Muscle of arm (tissue), 14 donors: ENCODE measurements at places on chromosomes 12 and 14.

- no peak for DNase-seq
Observed at GRCh38 chr12:114711689-114712152, 27.7 kb upstream of the TBX3 start.

- DNase-seq: no peak
Observed at GRCh38 chr12:80129895-80130530, 30.7 kb downstream of the OTOGL start.

- DNase-seq: no peak
Observed at GRCh38 chr12:8501720-8502119, 11.6 kb upstream of the CLEC4D start.

- no peak for DNase-seq
Observed at GRCh38 chr14:92495027-92495426, 18.6 kb upstream of the RIN3 start.

DNA sequence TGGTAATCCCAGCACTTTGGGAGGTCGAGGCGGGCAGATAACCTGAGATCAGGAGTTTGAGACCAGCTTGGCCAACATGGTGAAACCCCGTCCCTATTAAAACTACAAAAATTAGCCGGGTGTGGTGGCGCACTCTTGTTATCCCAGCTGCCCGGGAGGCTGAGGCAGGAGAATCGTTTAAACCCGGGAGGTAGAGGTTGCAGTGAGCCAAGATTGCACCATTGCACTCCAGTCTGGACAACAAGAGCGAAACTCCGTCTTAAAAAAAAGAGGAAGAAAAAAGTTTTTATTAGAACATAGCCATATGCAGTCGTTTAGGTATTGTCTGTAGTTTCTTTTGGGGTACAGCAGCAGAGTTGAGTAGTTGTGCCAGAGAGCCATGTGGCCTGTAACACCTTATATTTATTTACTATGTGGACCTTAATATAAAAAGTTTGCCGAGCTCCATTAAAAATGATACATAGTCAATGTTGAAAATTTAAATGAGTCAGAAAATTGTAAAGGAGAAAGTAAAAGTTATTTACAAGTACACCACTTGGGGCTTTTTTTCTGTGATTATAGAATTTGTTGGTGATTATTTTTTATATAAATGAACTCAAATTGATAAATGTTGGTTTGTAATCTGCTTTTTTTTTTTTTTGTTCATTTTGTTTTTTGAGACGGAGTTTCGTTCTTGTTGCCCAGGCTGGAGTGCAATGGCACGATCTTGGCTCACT is 2.2 kb downstream of the ADIPOR2 start:
- no peak for DNase-seq

GRCh38 chr12:193261-193660 is 20.7 kb downstream of the SLC6A12 start:
- no peak for DNase-seq

DNA sequence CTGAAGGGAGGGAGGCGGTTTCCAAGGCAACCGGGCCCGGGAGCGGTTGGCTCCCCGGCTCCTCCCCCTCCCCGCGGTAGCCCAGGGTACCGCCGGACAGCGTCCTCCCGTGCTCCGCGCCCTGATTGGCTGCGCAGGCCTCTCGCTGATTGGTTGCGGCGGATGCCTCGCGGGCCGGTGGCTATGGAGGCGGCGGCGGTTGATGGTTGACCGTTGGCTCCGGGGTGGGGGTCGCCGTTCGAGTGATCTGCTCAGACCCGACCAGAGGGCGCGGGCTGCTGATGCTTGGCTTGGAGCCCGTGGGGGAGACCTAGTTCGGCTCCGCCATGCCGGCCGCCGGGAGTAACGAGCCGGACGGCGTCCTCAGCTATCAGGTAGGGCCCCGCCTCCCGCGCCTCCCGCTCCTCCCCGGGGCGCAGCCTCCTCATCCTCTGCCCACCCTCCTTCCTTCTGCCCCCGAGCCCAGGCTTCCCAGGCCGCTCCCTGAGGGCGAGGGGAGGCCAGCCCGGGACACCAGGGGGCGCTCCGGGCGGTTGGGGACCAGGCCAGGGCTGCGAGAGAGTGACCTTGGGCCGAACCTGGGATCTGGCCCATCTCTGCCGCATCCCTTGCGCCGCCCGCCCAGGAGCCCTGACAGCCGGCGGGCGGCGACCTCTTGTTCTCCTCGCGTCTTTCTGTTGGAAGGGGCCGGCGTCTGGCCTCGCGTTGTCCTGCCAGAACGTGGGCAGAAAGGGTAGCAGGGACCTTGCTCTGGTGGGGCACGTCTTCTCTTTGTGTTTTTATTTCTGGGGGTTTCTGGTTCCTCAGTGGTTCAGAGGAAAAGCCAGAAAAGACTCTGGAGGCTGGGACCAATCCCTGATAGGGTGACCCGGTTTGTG is at the start of gene SLC4A8:
TSS of gene SLC4A8 (plus strand) at position 170 of the 878 bp plus-strand sequence. CDS start at position 327, 157 bp downstream.
- peak; percentile 91 for DNase-seq

- DNase-seq: no peak
Observed at GRCh38 chr14:105884808-105885281, 358.5 kb downstream of the TMEM121 start.

DNA sequence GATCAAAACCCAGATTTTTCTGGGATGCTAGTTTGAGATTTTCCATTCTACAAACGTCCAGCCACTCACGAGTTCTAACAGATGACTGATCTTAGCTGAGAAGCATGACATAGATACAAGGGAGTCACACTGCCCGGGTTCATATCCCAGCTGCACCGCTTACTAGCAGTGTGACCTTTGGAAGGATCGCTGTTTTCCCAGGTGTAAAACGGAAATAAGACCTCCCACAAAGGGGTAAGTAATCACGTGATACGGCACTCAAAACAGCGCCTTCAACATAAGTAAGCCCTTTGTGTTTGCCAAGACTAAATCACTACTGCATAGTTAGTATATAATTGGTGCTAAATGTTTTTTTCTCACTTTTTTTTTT is 624 bp upstream of the PWP1 start:
- peak; percentile 59 for DNase-seq

DNA sequence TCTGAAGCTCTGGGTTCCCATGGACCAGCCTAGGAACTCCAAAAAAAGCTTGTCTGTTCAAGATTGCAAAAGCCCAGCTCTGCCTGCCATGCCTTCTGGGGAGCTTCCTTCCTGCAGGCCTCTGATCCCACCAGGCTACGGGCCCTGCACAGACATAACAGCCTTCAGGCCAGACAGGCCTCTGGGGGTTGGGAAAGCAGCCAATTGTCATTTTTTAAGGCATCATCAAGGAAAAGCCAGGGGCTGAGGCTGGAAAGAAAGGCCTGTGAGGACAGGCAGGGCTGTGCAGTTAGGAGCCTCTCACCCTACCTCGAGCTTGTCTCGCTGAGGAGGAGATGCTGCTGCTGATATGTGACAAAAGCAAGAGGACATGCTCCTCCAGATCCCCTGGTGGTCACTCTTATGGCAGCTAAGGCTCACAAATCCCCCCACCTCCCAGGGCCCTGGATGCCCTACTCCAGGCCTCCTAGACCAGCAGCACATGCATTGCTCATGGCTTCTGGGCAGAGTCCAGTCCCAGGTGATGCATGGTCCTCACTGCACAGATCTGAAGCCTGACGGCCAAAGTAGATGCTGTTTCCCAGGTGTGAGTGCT is 2.9 kb downstream of the TMEM229B start:
- DNase-seq: no peak

GRCh38 chr12:6266541-6266966 is 43.9 kb upstream of the PLEKHG6 start:
- DNase-seq: no peak

DNA sequence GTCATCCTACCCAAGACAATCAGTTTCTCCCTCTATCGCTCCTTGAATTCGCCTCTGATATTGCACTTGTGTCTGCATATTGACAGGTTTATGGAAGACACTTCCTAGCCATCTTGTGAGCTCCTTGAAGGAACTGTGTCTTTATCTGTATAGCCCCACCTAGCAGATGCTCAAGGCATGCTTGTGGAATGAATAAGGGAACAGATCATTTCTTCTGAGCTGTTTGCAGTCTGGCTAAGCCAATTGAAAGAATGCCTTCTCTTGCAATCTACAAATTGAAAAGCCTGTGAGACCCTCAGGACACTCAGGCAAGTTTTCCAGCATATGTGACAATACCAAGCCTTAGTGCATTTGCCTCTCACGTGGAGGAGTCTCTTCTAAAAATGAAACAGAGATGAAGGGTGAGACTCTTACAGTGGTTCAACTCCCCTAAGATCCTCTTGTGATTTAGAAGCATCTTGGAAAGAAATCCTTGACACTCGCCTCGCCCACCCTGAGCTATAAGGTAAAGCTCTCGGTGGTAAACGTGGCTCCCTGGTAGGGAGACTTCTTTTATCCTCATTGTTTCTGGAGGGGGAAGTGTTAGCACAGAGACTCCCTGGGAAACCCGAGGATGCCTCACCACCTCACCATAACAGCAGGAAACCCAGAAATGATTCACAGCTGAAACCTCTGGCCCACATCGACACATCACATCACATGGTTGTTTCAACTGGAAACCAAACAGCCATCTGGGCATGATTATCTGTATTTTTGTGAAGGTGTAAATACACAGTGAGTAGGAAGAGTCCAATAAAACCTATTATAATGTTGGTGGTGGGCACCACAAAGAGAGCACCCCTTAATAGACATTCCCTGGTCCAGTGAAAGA is 112.3 kb upstream of the BCL2L14 start:
- DNase-seq: no peak

GRCh38 chr12:2391740-2392331 is 339.0 kb downstream of the CACNA1C start:
- no peak for DNase-seq

DNA sequence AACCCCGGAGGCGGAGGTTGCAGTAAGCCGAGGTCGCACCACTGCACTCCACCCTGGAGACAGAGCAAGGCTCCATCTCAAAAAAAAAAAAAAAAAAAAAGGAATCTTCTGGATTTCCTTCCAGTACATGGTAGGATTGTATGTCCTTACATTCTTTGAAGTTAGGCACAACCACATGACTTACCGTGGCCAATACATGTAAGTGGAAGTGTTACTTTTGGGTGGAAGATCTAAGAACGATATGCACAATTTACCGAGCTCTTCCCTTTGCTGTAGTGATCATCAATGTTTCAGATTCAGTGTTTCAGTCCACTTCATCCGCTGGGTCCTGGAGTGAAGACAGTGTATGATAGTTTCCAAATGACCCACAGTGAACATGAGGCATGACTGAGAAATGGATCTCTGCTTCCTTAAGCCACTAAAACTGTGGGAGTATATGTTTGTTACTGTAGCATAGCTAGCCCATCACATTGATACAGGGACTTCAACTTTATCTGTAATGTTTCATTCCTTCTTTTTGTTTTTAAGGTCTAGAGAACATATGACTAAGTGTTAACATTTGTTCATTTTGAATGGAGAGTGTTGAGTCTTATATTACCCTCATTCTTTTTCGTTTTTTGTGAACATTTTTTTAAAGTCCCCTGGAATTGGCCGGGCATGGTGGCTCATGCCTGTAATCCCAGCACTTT is 18.5 kb upstream of the NINJ2 start:
- DNase-seq: no peak

- no peak for DNase-seq
Observed at GRCh38 chr12:112096667-112097066, 11.9 kb downstream of the NAA25 start.

DNA sequence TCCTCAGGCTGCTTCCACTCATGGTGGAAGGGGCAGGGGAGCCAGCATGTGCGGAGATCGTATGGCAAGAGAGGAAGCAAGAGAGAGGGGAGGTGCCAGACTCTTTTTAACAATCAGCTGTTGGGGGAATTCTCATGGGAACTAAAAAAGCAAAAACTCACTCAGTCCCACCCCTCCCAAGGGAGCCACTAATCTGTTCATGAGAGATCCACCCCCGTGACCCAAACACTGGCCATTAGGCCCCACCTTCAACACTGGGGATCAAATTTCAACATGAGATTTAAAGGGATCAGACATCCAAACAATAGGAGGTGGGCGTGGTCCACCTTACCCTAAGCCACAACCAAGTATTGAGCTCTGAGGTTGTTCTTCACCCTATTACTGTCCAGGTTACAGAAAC is 375.1 kb downstream of the GRIN2B start:
- DNase-seq: no peak

- DNase-seq: no peak
Observed at GRCh38 chr14:23446291-23446851, 10.9 kb upstream of the MYH7 start.

- DNase-seq: no peak
Observed at GRCh38 chr14:103279142-103280025, 54.7 kb upstream of the EIF5 start.

GRCh38 chr12:66025477-66025876 is 105.1 kb downstream of the LLPH start:
- no peak for DNase-seq

DNA sequence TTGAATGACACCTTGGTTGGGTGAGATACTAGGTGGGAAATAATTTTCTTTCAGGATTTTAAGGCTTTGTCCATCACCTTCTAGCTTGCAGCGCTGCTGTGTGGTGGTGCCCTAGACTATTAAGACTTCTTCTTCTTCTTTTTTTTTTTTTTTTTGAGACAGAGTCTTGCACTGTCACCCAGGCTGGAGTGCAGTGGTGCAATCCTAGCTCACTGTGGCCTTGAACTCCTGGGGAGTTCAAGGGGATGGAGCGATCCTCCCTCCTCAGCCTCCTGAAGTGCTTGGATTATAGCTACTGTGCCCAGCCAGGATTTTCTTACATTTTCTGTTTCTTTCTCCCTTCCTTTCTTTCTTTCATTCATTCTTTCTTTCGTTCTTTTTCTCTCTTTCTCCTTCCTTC is 10.3 kb upstream of the MTA1 start:
- DNase-seq: no peak

DNA sequence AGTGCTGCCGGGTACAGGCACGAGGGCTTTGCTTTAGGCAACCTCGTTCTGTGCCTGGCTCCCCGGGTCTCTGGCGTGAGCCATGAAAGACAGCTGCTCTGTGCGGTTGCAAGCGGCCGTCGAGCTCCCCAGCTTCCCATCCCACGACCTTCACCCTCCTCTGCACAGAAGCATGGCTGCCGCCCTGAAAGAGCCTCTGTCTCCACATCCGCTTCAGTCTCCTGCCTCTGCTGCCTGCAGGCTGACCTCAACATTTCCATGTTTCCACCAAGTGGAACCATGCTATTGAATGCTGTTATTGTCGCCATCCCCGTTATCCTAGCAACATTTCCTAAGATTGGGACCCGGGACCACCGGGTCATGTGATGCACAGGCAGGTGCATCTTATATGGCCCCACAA is 57.1 kb downstream of the KDM2B start:
- DNase-seq: no peak

GRCh38 chr12:32987512-32987911 is 90.9 kb upstream of the PKP2 start:
- DNase-seq: no peak

- no peak for DNase-seq
Observed at GRCh38 chr12:108850854-108851573, 6.4 kb downstream of the SSH1 start.
